ENCODE measurements at places on chromosomes 6 and 20.

DNA sequence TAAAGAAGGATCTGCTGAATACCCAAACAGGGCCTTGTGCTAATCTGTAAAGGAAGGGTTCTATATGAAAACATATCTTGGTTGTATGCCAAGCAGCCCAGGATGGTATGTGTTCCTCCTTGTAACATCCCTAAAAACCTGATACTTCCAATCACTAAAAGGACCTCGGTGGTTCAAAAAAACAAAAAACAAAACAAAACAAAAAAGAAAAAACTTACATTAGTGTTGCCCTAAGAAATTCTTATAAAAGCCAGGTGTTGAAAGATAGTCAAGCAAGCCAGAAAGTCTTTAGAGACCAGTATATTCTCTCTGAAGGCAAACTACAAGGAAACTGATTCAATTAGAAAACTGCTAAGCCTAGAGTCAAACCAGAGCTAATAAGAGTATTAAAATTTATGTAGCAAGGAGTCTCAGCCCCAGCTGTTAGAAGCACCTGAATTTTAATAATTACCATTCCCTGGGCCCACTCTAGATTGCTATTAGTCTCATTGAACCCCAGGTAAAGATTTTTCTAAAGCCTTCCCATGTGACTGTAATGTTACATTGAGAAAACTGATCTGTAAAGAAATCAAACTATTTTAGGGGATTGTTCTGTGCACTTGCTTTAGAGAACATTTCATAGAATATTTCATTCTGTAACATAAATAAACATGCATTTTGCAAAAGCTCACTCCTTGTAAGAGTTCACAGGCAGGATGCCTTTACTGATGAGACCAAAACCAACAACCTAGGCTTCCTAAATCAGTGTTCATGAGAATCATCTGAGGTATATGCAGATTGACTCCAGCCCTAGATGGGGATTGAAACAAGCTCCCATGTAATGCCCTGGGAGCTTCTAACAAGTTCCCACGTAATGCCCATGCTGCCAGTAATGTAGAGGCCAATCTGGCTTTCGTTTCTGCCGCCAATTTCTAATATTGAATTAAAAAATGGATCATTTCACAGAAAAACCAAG lies 95.2 kb upstream of the BTN3A2 start:
- DNase-seq: no peak

- DNase-seq: no peak
Measured at GRCh38 chr20:35776513-35777101, 4.8 kb downstream of the PHF20 start.

GRCh38 chr6:161011492-161012480 lies 20.2 kb downstream of the MAP3K4 start:
- no peak for DNase-seq

DNA sequence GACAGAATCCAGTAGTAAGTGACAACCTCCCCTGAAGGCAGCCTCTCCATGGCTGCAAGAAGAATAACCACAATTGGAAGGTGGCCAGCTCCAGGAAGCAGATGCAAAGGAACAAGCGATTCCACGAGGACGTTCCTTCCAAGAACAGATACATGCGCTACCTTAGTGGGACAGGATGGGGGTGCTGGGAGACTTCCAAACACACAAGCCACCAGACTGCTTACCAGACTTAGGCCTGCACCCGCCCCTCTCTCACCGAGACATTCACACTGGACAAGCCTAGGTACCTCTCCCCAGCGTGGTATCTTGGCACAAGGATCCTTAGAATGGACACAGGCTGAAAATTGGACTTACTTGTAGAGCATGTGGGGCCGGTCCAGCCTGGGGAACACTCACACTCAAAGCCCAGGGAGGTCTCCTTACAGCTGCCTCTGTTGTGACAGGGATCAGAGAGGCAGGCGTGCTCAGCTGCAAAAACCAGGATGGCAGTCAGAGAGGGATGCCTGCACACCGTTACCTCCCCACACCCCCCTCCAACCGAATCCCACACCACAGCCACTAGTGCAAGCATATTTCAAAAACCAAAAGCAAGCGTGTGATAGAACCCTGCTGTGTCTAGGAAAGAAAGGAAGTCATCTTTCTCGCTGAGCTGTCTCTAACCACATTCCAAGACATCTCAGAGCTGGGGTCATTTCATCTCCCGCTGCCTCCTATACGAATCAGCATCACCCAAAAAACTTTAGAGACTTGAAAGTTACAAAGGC lies 22.4 kb downstream of the JAG1 start:
- DNase-seq: no peak

GRCh38 chr6:163014736-163015135 lies 287.0 kb downstream of the PACRG start:
- DNase-seq: no peak

DNA sequence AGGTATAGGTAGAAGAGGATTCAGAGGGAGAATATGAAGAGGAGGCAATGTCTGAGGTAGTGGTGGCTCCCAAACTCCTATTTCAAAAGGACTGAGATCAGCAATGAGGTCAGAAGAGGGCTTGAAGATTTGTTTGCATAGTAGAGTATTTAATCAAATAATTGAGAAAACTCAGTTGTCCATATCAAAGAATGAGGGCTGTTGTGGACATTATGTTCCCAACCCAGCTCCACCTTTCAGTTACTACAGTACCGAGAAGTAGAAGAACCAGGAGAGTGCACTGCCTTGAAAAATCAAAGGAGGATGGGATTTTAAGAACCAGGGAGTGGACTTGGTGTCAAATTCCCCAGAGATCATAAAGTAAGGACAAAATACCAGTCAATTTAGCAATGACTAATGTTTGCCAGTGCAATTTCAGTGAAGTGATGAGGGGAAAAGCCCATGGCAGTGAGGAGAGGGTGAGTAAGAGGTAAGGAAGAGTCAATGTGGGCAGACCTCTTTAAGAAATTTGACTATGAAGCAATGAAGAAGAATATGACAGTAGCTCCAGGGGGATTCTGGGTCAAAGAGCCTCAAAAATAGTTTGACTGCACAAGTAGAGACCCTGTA lies 382.4 kb downstream of the PKHD1 start:
- no peak for DNase-seq

Measured in inflammatory macrophage (primary cell).